ENCODE measurements at places on chromosomes 6 and 20.

DNA sequence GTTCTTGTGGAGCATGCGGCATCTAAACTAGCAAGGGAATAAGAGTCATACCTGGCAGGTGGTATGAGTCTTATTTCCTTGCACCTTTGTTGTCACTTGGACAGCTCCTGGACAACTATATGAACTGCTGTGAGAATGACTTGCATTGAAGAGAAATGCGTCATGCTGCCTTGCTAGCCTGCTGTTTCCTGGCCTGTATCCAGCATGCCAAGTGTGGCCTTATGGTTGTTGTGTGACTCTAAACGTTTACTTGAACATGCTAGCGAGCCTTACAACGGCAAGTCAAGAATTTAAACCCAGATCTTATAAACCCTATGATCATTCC, 90.4 kb downstream of the CEP162 start:
- DNase-seq: no peak

- DNase-seq: no peak
Observed at GRCh38 chr6:47352194-47352920, 42.7 kb upstream of the TNFRSF21 start.

DNA sequence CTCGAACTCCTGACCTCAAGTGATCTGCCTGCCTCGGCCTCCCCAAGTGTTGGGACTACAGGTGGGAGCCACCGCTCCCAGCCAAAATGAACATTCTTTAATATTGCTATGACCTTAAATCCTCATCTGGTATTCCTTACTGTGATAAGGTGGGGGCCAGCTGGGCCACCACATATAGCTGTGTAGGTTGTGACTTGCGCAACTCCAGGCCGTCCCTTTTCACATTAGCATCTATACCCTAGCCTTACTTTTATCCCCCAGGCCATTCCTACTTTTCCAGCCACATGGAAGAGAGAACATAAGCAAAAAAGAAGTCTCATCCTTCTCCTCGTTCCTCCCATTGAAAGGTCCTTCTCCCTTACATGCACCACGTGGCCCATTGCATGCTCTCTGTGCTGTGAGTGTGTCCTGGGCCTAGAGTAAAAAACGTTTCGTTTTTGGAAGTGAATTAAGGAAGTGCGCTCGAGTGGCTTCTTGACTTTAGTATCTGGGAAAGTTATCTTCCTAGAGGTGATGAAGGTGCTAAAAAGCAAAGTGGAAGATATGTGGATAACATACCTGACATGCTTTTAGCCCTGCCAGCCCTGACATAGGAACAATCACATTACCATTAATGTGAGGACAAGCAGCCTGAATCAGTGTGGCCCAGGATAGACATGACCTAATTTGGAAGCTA, 56.8 kb upstream of the KIF13A start:
- no peak for DNase-seq

DNA sequence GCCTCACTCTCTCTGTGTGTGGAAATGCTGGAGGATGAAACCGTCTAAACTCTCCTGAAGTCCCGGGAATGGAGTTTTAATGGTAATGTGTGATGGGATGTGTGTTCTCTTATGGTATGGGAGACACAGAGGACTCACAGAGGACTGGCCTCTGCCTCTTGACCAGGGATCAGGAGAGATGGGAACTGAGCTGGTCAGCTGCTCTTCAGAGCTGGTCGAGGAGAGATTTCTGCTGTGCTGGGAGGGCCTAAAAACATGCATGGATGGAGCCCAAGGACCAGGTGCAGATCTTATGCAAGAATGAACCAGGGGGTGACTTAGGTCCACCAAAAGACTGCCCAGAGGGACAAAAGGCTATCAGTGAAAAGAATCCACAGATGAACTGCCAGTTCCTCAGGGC, 27.3 kb upstream of the GMDS start:
- DNase-seq: no peak

- no peak for DNase-seq
Observed at GRCh38 chr20:40223810-40224209, 465.2 kb downstream of the MAFB start.

DNA sequence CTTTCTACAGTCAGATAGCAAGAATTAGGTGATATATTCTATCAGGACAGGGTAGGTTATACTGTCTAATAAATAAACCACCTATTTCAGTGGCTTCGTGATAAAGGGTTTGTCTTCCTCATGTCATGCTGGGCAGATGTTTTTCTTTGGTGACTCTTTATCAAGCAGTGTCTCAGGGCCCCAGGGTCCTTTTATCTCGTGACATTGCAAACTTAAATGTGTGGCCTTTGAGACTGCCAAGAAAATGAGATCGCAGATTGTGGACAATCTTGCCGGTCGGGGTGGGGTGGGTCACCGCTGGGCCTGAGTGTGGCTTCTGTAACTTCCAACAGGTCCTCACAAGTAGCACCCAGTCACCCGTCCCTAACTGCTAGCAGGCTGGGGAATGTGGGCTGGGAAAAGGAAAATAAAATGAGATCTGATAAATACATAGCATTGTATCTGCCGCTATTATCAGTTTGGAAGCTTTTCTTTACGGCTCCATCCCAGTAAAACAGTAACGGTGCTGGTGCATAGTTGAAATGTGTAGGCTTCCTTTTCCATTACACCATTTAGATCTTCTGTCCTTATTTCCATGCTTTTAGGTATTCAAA, 50.5 kb upstream of the BMP6 start:
- no peak for DNase-seq

DNA sequence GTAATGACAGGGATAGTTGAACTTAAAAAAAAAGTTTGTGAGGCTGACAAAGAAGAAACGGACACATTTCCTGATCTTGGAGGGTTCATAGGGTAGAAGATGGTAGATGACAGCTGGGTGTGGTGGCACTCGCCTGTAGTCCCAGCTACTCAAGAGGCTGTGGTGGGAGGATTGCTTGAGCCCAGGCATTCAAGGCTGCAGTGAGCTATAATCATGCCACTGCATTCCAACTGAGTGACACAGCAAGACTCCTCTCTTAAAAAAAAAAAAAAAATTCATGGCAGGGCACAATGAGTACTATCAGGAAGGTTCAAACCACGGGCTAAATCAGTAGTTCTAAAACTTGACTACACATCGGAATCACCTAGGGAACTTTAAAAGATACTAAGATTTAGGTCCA, 2.0 kb upstream of the MICA start:
- DNase-seq: no peak

GRCh38 chr6:28349344-28349891, 329 bp upstream of the ZKSCAN3 start:
- no peak for DNase-seq

- DNase-seq: no peak
Observed at GRCh38 chr6:51541847-51542246, 545.6 kb downstream of the PKHD1 start.

DNA sequence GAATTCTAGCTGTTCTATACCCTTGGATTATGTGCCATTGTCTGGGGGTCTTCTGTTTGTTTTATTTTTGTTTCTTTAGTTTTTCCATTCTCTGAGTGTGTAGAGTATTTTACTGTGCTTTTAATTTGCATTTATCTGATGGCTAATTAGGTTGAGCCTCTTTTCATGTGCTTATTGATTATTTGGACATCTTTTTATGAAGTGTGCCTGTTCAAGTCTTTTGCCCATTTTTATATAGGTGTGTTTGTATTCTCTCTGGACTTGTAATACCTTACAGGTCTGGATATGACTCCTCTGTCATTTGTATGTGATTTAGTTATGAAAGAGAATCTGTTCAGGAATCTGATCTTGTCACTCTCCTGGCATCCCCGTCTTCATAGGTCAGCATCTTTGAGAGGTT, 22.6 kb upstream of the APCDD1L start:
- no peak for DNase-seq

DNA sequence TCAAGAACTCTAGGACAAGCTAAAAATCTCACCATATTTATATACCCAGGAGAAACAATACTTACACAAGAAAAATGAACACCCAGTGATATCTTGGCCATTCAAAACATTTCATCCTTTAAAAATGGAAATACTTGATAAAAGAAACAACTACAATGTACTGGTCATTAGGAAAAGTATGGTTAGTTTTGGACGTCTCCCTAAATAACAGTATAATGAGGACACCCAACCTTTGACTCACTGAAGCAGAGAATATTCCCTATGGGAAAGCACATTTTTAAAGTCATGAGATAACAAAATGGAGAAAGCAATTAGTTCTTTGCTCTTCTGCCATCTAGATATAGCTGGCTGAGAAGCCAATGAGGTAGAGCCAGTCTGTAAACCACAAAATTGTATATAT, 164.4 kb downstream of the TBX18 start:
- no peak for DNase-seq

GRCh38 chr20:45742596-45742995, 20.4 kb downstream of the SPINT4 start:
- no peak for DNase-seq

DNA sequence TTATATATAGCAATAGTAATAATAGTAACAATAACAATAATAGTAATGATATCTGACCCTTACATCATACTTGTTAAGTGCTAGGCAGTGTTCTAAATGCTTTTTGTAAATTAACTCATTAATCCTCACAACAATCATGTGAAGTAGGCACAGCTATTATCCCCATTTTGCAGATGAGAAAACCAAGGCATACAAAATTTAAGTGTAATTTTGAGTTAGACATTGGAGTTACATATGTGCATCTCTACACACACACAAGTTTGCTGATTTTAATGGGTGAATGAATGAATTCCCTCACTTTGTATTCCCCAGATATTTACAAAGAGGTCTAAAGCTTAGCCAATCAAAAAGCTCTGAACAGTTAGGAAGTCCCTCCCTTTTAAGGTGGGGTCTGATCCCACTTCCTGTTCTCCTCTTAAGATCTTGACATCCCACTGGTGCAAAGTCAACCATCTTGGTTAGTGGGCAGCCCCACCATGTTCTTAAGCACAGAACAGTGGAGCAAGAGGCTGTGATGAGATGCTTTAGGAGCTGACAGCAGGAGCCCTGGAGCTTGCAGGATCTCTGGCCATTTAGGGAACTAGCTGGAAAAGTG, 85.3 kb upstream of the FOXP4 start:
- no peak for DNase-seq

- DNase-seq: no peak
Observed at GRCh38 chr6:162249907-162250642, 477.5 kb downstream of the PRKN start.

DNA sequence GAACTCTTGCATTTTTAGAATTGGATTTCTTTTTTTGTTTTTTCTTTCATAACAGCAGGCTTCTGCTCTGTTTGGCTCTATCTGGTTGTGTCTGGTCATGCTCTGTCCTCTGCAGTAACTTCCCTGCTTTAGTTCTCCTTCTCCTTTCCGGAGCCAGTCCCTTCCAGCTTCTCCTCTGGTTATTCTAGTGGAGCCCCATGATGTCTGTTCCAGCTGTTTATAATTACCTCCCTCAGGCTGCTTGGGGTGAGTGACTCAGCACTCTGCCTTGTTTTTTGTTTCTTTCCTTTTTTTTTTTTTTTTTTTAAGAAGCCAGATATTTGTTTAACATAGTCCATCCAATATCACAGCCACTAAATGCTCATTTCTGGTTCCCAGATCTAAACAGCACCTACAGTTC, 409.6 kb downstream of the MAFB start:
- DNase-seq: no peak

- no peak for DNase-seq
Observed at GRCh38 chr6:32082935-32083334, 26.2 kb downstream of the TNXB start.

- no peak for DNase-seq
Observed at GRCh38 chr6:159831373-159831679, 31.2 kb downstream of the PNLDC1 start.

- DNase-seq: no peak
Observed at GRCh38 chr20:17558154-17558940, 11.5 kb upstream of the DSTN start.

GRCh38 chr6:168457653-168457934, 16.6 kb downstream of the SMOC2 start:
- no peak for DNase-seq

DNA sequence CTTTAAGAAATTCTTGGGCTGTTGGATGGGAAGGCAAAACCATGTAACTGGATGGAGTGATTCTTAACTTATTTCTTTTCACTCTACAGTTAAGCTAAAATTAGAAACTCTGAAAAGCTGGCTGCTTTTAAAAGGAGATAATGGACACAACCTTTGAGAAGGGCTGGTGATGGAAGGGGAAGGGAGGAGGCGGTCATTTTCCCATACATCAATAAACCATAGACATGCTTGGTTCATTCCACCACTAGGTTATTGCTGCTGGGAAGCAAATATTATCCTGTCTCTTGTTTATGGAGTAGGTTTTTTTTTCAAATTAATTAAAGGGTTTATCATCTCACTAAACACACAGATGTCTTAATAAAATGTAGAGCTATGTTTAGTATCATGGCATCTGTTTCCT, 76.2 kb downstream of the PLCB1 start:
- no peak for DNase-seq

DNA sequence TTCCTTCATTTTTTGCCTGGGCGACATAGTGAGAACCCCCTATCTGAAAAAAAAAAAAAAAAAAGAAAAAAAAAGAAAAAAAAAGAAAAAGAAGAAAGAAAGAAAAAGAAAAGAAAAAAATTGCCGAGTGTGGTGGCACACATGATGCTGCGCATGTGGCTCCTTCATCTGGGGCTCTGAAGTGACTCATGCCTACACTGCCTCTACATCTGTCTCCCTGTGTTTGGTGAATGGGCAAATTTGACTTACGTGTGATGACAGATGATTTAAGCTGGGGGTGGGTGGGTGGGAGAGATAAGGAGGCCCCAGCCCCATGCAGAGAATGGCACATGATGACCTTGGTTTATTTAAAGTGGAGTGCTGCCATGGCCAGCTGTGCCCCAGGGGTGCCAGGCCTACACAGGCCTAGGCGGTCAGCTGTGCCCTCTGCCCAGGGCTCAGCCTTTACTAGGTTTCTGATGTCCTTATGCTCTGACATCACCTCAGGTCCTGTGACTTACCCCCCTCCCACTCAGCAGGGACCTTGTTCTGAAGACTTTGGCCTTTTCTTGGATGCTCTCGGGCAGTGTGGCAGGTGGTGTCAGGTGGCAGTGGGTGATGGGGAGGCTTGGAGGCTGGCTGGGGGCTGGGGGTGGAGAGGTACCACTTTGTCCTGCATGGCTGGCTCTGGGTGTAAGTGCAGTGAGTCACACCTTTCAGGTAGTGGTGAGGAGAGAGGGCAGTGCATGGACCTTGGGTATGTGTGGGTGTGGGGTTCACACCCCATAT, 41.1 kb downstream of the VEGFA start:
- DNase-seq: no peak

All from T follicular helper cell (primary cell).